ENCODE measurements at places on chromosomes 12 and 14.

DNA sequence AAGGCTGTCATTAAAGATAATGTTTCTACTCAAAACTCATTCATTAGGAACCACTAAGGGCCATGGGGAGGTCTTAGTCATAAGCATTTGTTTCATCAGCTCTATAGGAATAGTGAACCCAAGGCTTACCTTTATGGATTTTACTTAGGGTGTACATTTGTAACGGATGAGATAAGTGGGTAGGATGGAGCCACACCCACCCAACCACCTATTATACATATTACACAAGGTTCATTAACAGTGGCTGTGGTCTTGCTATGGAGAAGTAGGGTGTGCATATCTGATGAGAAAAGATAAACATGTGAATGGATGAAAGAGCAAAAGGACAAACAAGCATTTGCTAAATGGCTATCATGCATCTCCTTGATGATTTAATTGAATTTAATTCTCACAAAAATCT is 39.6 kb upstream of the ITPR2 start:
- no peak for DNase-seq

GRCh38 chr12:2526371-2526770 is 268.4 kb upstream of the FKBP4 start:
- DNase-seq: no peak

DNA sequence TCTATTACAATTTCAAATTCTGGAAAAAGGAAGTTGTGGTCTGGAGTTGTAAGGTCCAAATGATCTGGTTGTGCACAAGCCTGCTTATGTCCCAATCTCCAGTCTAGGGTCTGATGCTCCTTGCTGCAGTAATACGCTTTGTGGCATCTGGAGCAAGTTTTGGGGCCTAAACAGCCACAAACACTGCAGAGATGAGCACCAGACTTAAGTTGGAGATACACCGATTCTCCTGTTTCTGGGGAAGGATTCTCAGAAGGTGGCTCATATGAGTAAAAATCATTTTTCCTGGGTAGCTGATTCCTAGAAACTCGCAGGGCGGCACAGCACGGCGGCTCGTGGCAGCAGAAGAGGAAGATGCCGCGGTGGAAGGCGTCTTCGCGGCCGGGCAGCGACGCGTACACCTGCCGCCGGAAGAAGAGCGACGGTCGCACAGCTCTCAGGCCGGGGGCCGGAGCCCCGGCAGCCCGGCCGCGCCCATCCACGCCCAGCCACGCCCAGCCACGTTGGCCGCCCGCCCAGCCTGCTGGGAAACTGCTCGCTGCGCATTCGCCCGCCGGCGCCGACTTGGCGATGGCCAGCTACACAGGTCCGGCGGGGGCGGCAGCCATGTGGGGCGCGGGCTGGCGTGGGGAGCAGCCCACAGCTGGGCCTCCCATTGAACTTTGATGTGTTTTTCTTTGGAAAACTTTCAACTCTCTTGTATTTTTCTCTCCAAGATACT is 129.0 kb downstream of the ASCL4 start:
- DNase-seq: no peak

DNA sequence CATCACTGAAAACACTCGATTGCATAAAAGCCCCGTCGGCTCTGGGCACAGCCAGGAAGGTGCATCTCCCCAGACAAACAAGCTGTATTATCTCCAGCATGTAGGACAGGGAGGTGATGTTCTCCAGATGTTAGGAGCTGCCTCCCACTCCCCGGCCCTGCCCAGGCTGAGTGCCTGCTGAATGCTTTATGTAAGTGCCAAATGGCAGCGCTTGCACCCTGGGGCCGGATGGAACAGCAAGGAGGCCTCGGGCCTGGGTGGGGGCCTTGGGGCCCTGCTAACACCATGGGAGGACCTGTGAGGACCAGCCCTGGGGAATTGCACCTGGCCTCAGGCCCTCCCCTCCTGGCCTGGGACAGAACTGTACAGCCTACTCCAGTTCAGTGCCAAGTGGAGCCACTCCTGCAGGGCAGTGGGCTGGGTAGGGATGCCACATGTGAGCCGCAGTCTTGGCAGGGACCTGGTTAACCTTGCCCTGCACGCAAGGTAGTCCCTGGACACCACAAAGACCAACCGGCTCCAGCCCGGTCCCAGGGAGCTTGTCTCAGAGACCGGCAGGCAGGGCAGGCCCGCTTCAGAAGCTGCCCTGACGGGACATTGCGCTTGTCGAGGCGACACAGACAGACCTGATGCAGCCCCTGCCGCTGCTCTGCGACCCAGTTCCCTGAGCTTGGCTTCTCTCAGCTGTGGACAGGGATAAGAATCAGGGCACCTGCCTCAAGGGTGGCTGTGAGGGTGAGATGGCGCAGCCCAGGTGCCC is 35.3 kb upstream of the PPP1R13B start:
- DNase-seq: no peak

GRCh38 chr12:106585521-106586277 is 2.9 kb downstream of the RFX4 start:
- no peak for DNase-seq

DNA sequence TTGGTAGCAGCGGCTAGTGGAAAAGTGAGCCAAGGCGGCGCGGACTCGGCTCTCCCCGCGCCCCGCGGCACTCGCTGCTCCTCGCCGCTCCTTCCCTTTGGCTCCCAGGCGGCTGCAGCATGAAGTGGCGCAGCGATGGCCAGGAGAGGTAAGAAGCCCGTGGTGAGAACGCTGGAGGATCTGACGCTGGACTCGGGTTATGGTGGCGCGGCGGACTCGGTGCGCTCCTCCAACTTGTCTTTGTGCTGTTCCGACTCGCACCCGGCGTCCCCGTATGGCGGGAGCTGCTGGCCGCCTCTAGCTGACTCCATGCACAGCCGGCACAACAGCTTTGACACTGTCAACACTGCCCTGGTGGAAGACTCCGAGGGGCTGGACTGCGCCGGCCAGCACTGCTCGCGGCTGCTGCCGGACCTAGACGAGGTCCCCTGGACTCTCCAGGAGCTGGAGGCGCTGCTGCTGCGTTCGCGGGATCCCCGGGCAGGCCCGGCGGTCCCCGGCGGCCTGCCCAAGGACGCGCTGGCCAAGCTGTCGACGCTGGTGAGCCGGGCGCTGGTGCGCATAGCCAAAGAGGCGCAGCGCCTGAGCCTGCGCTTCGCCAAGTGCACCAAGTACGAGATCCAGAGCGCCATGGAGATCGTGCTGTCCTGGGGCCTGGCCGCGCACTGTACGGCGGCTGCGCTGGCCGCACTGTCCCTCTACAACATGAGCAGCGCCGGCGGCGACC is 225.6 kb upstream of the CRY1 start:
- no peak for DNase-seq

DNA sequence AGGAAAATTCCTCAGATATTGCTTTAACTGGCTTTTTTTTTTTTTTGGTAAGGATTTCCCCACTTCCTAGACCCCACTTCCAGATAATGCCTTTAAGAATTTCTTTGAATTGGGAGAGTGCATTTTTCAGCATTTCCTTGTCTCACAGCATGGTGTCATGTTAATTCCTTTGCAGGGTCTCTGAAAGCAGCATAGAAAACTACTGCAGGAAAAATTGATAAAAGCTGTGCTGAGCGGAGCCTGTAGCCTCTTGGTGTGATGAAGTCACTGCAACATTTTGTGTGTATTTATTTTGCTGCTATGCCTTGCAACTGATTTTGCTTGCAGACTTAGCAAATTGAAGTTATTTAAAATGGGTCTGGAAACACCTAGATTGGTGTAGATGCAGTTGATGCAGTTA is 2.7 kb downstream of the ANO4 start:
- no peak for DNase-seq
